Caudate nucleus (tissue), 63 donors: ENCODE measurements at places on chromosomes 3 and 15.

DNA sequence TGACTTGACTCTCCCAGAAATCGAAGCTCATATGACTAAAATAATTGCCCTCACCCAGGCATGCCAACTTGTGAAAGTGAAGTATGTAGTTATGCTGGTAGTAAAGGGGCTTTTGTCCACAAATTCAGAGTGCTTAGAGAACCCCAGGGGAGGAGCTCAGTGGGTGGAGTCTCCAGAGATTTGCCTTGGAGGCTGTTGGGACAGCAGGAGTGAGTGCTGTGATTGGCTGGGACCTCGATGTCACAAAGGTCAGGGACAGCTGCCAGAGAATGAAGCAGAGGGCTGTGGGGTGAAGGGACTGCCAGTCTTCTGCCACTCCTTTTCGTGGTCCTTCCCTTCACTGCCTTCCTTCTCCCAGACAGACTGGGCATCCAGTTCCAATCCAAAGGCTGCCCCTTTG is 49.8 kb downstream of the ZNF445 start:
- DNase-seq = no peak

- no peak for DNase-seq
Measured at GRCh38 chr15:58608711-58609110, 140.8 kb downstream of the ADAM10 start.

DNA sequence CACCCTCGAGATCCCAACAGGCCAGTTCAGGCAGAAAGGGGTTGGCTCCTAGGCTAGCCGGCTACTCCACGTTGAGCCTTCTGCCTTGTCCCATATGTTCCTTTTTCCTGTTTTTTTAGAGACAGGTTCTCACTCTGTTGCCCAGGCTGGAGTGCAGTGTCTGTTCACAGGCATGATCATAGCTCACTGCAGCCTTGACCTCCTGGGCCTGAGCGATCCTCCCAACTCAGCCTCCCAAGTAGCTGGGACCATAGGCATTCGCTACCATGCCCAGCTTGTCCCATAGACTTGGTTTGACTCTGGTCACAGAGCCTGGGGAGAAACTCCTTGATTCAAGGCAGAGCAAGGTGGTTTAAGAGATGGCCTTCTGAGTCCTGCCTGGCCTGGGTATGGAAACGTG is 32.3 kb downstream of the ZNF710 start:
- DNase-seq = no peak

- DNase-seq = no peak
Measured at GRCh38 chr15:78629031-78629715, 8.4 kb upstream of the CHRNA3 start.

GRCh38 chr3:50612970-50613846 is 1.6 kb upstream of the CISH start:
- no peak for DNase-seq

GRCh38 chr3:136114421-136114820 is 81.7 kb downstream of the MSL2 start:
- no peak for DNase-seq

DNA sequence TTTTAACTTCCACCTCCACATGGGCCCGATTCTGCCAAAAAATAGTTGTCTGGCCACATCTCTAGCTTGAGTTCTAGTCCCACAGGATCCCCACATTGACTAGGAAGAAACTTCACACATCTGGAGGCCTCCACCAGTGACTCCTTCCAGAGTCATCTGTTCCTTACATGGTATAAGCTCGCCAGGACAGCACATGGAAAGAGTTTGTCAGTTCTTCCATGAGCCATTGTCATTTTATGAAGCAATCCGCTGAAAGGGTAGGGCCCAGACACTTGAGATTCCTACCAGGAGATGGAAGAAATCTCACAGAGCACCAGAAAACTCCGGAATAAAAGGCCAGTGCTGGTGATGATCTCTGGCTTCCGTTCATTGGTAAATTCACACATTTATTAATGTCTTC is 350.5 kb upstream of the ICE2 start:
- DNase-seq = no peak

DNA sequence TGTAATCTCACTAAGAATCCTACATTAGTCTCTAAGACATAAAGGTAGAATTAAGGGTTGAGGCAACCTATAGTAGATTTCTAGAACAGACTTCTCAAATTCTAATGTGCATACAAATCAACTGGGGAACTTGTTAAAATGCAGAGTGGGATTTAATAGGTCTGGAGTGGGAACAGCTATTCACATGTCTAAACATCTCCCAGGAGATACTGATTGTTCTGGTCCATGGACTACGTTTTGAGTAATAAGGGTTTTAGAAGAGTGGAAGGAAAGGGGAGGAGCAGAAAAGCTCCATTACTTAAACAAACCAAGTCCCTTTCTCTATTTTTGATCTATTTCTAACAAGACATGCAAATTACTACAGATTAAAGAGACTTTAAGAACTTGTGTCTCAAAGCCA is 524.8 kb downstream of the TUSC7 start:
- no peak for DNase-seq
